NCI-H526 treated with DMSO at 0.1 percent for 48 hours (cell line): ENCODE measurements at places on chromosomes 3 and 15.

GRCh38 chr15:38424101-38424552 lies 29.8 kb upstream of the FAM98B start:
- no peak for DNase-seq

DNA sequence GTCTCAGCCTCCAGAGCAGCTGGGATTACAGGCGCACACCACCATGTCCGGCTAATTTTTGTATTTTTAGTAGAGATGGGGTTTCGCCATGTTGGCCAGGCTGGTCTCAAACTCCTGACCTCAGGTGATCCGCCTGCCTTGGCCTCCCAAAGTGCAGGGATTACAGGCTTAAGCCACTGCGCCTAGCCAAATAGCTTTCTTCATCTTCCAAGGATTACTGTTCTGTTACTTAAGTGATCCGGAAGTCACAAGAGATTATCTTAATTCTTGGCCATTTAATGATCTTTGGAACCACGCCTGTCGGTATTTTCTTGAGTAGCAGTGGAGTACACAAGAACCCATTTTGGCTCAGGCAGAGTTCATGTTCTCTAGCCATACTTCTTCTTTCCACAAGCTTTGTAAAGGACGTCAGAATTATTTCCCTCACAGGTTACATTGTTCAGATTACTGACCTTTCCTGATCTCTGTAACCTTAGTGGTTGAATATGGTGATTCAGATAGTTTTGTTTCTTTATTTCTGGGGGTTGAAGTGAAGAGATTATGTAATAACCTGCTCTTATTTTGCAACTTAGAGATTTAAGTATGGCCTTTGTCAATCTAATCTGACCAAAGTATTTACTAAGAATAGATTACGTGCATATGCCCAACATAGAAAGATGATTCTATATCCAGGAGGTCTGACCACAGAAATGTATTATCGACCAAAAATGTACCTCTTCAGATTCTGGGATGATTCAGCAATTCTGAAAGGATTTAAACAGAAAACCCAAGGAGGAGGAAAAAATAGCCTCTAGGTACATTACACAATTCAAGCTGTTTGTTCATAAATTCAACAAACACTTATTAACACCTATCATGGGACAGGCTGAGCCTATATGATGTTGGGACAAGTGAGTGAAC lies 132.2 kb downstream of the GREM1 start:
- DNase-seq, result no peak

- no peak for DNase-seq
Observed at GRCh38 chr3:174322789-174323188, 536.3 kb upstream of the NAALADL2 start.

- no peak for DNase-seq
Observed at GRCh38 chr3:113981803-113982202, 34.0 kb downstream of the ZDHHC23 start.

GRCh38 chr3:53074366-53074696 lies 28.5 kb upstream of the SFMBT1 start:
- no peak for DNase-seq

DNA sequence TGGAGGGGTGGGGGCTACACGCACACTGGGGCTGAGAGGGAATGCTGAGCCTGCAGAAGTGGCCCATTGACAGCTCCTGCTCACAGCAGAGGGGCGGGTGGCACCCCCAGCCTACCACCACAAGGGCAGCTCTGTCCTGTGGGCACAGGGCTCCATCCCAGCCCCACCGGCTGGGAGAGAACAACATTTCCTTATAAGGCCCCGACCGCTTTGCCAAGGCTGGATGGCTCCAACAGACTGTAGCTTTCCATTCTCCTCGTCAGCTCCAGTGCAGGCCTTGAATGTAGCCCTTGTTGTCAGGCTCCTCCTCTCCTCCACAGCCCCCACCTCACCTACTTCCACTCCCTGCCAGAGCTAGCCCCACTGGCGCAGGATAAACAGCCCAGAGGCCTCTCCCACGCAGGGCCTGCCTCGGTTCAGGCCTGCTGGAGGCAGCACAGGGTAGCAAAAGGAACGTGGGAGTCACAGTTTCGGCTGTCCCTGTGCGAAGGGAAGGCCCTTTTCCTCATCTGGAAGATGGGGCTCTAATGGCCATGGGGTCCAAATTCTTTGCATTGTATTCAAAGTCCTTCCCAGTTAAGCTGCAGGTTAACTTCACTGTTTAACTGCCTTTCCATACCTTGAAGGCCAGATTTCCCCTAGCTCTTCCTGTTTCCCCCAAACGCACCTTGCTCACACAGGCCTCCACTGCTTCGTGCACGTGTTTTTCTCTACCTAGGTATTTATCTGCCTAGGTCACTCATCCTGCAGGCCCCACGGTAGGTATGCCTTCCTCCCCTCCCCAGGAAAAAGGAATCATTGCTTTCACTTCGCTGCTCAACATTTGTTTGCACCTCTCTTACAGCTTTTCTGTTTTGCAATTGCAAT lies 101.6 kb upstream of the LPP start:
- no peak for DNase-seq

DNA sequence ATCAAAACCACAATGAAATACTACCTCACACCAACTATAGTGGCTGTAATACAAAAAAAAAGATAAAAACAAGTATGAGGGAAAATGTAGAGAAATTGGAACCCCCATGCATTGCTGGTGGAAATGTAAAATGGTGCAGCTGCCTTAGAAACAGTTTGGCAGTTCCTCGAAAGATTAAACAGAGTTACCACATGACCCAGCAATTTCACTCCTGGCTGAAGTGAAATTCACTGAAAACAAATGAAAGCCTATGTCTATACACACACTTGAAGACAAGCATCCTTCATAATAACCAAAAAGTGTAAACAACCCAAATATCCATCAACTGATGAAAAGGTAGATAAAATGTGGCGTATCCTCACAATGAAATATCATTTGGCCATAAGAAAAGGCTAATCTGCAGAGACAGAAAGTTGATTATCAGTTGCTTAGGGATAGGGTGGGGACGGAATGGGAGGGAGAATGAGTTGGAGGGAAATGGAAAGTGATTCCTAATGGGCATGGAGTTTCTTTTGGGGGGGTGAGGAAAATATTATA lies 20.1 kb upstream of the RASA2 start:
- no peak for DNase-seq

- no peak for DNase-seq
Observed at GRCh38 chr3:54822206-54822605, 105.7 kb downstream of the LRTM1 start.

DNA sequence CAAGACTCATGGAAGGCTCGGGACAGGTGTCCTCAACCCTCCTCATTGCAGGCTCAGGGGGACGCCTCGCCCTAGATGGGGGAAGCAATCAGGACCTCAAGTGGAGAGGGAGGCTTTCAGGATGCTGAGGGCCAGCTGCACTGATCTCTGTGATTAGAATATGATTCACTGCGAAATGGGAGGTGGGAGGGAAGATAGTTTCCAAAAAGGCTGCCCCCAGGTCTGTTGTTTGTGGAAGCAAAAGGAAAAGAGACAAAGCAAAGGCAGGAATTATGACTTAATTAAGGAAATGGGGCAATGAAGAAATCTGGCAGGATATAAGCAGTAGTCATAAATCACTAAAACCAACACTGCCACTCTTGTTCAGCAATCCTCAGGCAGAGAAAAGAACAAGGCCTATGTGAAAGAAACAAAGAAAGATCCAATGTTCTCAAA lies 85.6 kb upstream of the ABHD17C start:
- DNase-seq, result no peak

- DNase-seq, result no peak
Observed at GRCh38 chr15:35963326-35963725, 417.4 kb upstream of the DPH6 start.

GRCh38 chr3:13821126-13821525 lies 58.7 kb downstream of the WNT7A start:
- DNase-seq, result no peak

DNA sequence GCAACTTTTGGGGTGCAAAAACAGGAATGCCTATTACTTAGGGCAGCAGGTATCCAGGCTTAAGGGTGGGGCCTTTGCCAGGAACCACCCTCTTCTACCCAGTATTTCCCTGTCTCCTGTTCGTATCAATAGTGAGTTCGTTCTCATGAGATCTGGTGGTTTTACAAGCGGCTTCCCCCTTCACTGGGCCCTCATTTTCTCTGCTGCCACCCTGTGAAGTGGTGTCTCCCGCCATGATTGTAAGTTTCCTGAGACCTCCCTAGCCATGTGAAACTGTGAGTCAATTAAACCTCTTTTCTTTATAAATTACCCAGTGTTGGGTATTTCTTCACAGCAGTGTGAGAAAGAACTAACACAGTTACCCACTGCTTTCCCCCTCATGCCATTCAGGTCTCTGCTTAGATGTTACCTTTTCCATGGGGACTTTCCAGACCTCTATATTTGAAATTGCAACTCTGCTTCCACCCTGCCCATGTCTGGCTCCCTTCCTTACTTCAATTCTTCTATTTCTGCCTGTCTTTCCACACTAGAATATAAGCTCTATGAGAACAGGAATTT lies 23.9 kb upstream of the TRA2B start:
- no peak for DNase-seq

DNA sequence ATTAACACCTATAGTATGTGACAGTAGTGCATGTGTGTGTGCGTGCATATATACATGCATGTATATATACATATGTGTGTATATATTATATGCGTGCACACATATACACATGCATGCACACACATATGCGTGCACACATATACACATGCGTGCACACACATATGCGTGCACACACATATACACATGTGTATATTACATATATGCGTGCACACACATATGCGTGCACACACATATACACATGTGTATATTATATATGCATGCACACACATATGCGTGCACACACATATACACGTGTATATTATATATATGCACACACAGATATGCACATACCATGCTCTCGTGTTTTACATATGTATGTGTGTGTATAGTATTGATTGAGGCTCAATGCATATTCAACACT lies 42.0 kb upstream of the MAP3K13 start:
- DNase-seq, result no peak

GRCh38 chr15:39269352-39269751 lies 311.5 kb upstream of the THBS1 start:
- peak; percentile 89 for DNase-seq

DNA sequence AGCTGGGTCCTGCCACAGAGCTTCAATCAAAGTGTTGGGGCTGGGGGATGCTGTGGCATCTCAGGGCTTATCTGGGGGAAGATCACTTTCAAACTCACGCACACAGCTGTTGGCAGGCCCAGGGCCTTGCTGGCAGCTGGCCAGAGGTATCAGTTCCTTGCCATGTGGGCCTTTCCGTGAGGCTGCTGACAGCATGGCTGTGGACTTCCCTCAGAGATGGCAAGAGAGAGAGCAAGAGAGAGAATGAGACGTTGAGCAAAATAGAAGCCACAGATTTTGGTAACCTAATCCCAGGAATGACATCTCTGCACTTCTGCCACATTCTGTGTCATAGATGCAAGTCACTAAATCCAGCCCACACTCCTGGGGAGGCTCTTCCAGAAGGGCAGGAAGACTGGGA lies 91.0 kb downstream of the TPRG1 start:
- no peak for DNase-seq

- DNase-seq, result no peak
Observed at GRCh38 chr3:13547591-13548371, 1.1 kb upstream of the FBLN2 start.

DNA sequence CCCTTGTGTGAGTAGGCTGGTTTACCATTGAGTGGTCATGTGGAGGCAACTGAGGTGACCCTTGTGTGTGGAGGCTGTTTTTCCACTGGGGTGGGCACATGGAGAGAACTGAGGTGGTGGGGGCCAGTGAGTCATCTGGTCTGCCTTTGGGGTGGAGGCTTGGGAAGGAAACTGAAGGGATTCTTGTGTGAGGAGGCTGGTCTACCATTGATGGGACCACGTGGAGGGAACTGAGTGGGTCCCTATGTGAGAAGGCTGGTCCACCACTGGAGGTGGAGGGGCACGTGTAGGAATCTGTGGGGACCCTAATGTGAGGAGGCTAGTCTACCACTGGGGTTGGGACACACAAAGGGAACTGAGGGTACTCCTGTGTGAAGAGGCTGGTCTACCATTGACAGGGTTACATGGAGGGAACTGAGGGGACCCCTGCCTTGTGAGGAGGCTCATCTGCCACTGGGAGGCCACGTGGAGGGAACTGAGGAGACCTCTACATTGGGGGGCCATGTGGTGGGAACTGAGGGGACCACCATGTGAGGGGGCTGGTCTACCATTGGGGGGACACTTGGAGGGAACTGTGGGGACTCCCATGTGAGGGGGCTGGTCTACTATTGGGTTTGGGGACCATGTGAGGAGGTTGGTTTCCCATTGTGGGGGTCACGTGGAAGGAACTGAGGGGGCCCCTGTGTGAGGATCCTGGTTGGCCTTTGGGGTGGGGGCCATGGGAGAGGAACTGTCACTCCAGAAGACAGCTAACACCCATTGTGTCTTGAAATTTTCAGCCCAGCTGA lies 164.5 kb downstream of the WNT7A start:
- DNase-seq, result no peak

- no peak for DNase-seq
Observed at GRCh38 chr3:58868097-58868779, 181.6 kb downstream of the CFAP20DC start.

GRCh38 chr3:108486941-108487340 lies 23.5 kb downstream of the MYH15 start:
- DNase-seq, result no peak

DNA sequence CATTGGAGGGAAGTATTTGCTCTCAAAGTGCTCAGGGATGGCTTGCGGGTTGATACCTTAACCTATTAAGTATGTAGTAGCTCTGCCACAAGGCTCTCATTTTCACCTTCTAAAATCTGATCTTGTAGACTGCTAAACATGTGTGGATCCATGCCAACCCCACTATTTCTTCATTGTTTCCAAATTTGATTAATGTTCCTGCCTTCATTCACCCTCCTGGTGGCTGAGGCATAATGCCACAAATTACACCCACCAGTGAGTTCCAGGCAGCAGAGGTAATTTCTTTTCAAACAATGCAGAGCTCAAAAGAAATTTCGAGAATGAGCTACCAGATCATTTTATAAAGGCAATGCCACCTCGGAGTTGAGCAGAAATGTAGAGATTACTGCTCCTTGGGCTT lies 71.0 kb downstream of the EDEM1 start:
- DNase-seq, result no peak

DNA sequence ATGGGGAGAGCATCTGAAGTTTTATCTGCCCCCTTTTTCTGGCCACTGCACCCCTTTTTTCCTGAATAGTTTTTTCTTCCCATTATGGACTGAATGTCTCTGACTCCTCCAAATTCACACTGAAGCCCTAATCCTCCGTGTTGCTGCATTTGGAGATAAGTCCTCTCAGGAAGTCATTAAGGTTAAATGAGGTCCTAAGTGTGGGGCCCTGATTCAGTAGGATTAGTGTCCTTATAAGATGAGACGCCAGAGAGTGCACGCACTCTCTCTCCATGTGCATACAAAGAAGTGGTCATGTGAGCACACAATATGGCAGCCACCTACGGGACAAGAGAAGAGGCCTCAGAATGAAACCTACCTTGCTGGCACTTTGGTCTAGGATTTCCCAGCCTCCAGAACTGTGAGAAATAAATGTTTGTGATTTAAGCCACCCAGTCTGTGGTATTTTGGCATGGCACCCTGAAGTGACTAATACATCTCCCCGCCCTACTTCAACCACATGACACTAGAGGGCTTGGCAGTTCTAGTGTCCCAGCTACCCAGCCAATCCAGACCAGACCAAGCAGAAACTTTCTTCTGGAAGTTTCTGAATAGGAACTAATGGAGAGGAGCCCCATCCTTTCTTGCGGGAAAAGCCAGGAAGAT lies 191.3 kb downstream of the PDE8A start:
- DNase-seq, result no peak
